Activated gamma-delta T cell treated with Interleukin-2 at 50 U/mL for 16 hours (primary cell): ENCODE measurements at places on chromosomes 3 and 15.

GRCh38 chr15:68710536-68710935 is 110.2 kb downstream of the ANP32A start:
- no peak for DNase-seq

GRCh38 chr3:101391413-101391950 is 71.1 kb upstream of the IMPG2 start:
- no peak for DNase-seq

DNA sequence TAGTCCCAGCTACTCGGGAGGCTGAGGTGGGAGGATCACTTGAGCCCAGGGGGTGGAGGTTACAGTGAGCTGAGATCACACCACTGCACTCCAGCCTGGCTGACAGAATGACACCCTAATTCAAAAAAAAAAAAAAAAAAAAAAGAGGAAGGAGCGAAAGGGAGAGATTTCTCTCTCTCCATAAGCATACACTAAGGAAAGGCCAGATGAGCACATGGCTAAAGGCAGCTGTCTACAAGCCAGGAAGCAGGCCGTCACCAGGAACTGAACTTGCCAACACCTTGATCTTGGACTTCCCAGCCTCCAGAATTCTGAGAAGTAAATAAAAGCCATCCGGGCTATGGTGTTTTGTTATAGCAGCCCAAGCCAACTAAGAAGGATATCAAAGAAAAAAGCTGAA is 7.5 kb downstream of the SRGAP3 start:
- DNase-seq: no peak

DNA sequence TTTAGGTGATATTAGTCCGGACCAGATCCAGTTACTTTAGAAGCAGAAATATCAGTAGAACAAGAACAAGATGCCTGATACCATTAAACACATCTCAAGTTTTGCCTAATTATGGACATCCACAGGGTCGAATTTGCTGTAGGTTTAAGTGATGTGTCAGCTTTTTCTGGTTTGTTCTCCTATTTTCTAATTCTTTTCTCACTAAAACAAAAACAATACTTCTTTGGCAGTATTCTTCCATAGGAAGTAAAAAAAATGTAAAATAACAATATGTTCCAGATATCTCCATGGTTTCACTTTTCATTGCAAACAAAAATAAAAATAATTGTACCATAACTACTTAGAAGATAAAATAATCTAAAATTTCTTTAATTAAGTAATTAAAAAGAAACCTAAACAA is 265.7 kb downstream of the SHOX2 start:
- DNase-seq: no peak

DNA sequence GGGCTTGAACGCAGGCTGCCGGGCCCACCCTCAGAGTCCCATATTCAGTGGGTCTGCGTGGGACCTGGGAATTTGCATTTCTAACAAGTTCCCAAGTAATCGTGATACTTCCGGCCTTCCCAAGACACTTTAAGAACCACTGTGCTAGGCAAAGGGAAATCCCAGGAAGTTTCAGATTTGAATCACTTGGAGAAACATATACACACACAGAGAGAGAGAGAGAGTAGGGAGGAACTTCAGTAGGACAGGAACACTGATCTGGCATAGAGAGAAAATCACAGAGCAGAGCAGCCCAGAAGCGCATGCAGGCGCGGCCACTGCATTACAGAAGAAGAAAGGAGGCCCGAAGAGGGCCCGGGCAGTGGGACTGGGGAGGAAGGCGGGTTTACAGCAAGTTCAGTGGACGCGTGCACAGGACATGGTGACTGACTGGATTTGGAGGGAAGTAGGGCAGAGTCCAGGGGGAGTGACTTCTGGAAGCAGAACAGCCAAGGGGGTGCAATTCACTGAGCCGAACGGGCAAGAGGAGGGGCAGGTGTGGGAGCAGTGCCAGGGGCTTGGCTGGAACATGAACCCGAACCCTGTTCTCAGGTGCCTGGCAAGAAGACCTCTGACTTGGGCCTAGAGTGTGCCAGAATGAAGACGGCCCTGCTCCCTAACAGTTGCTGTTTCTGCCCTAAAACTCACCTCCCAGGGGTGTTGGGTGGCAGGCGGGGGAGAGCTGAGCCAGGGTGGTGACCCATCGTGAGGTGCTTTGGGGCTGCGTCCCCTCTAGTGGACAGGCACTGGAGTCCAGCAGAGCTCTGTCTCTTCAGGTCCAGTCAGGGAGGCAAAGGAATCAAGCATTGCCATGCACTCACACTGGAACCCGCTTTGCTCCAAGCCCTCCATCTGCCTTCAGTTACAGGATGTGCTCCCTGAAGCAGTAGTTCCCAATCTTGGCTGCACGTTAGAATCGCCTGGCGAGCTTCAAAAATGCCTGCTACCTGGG is 101.3 kb upstream of the HES1 start:
- no peak for DNase-seq

DNA sequence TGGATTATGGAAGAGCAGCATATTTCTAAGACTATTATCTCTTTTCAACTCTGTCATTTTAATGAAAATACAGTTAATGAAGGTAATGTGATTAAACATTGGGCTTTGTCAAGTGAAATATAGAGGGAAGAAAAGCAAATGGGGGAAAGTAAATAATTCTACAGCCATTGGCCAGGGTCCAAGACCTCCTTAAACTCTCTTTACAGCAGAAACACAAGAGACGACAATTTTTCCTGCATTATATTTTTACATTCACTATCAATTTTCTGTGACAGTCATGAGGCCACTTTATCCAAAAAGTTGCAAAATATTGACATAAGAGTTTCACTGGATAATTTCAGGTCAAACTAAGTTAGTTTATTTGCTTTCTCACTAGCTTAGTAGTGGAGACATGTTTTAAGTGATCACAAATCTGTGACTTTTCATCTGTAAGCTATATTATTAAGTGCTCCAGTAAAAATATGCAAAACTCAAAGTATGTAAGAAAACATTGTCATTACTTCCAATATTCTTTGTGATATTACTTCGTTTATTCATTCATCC is 385.9 kb upstream of the DPH6 start:
- DNase-seq: no peak

- DNase-seq: no peak
Measured at GRCh38 chr15:70584441-70584837, 178.9 kb downstream of the UACA start.

- no peak for DNase-seq
Measured at GRCh38 chr15:66845266-66845785, 143.3 kb downstream of the SMAD6 start.

- no peak for DNase-seq
Measured at GRCh38 chr3:128021768-128022372, 30.4 kb upstream of the SEC61A1 start.

DNA sequence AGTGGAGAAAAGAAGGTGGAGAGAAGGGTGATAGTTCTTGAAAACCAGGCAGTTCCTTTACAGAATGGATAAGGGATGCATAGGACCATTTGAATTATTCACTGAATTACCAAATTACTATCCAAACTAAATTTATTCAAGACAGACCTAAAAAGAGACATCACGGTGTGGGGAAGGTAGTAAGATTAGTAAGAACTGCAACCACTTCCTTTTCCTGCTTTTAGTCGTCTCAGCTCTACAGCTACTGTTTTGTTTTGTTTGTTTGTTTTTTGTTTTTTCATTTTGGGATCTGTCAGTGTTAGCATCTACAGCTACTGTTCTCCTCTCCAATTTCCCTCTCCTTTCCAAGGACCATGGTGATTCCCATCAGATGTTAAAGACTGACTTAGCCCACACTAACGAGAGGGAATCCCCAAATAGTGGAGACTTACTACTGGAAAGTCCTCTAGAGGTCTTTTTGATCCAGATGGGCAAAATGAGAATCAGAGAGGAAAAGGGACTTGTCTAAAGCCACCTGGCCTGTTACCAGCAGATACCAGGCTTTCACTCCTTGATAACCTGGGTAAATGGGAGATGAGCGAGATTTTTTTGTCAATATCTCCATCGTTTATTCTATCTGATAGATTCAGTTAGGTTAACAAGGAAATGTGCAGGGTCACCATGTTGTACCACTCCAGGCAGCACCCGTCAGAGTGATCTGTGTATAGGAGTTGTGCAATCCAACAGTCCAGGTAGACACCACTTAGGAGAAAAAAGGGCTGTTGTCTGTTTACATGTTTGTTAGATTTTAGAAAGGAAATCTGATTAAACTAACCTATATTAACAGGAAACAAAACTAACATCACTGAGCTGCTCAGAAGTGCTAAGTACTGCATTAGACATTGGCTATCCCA is 6.0 kb downstream of the HCLS1 start:
- DNase-seq: no peak

GRCh38 chr15:91476861-91477260 is 376.6 kb upstream of the SLCO3A1 start:
- DNase-seq: no peak

GRCh38 chr3:33229066-33229465 is 10.5 kb upstream of the SUSD5 start:
- no peak for DNase-seq

DNA sequence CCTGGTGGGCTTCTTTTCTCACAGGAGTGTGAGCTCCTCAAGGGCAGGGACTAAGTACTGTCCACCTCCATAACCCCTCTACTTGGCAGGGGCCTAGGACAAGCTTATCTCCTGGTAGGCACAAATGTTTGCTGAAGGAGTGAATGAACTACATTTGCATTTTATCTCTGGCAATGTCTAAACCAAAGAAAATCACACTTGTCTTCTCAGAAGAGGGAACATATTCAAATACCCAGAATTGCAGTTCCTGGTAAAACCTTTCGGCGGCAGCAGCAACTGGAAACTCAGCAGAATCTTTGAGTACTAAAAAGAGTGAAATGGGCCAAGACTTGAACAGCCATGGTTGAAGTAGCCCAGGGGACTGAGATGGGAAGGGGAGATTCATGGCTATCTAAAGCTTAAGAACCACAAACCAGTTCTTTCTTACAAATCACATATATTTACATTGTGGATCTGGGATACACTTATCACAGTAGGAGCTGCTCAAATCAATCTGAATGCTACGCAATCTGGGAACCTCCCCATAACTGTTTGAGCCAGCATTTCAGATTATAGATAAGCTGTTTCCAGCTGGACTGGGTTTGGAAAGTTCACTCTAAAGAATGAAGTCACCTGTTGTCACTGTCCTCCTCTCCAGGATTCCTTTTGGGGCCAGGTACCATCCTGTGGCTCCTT is 18.7 kb upstream of the PTPN9 start:
- peak; percentile 9 for DNase-seq

DNA sequence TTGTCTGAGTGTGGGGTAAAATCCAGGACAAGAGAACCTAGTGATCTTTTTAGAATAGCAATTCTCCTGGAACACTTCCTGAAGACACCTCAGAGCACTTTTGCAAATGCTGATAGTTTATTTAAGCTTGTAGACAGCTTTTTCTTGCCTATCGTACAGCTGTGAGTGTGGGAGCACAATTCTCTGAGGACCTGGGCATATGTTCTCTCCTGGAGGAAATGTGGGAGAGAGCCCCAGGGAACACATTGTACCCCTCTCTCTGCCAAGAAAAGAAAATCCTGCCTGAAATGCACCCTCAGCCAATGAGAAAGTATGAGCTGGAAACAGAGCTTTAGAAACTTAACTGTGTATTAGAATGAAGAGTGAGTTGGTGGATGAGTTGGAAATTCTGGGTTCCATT is 308.3 kb upstream of the SEMA6D start:
- no peak for DNase-seq

DNA sequence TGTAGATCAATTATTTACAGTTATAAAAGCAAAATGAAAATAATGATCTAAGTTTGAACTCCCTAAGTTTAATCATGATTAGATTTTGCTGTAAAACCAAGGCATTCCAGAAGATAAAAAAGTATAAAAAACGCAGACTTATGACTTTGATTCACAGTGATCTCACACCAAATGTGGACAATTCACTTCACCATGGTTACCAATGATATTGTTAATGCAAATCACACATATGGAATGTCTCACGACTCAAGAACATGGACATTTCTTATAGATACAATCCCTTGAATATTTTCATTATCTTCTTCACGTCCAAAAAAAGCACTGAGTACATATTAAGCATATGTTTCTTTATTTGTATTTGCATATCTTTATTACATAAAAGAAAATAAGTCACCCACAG is 1054.2 kb downstream of the NAALADL2 start:
- DNase-seq: no peak

DNA sequence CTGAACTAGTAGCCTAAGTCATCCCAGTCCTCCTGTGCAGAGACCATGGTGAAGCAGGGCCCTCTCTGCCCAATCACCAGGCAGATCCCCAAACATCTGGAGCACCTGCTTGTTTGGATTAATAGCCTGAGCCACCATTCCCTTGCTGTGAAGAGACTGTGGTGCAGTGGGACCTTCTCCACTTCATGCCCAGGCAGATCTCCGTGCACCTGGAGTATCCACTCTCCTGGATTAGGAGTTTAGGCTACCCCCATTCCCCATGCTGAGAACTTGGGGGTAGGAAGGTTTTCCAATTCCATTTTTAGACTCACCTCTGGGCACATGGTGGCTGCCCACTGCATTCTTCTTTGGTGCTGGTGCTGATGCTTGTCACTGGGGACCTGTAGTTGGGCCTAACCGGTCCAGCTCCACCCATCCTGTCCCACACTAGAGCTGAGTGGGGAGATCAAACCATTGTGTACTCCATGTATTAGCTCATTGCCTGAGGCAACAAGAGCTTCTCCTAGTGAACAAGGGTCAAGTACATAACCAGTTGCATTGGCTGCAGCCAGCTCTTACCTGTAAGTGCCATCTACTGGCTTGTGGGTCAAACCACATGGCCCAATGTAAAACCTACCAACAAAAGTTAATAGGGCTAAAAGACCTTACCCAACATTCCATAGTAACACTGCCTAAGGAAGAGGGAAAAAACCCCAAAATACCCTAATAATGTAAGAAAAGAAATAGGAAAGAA is 382.5 kb upstream of the CBLB start:
- no peak for DNase-seq
